Epithelial cell of prostate (primary cell): ENCODE measurements at places on chromosomes 5 and 9.

DNA sequence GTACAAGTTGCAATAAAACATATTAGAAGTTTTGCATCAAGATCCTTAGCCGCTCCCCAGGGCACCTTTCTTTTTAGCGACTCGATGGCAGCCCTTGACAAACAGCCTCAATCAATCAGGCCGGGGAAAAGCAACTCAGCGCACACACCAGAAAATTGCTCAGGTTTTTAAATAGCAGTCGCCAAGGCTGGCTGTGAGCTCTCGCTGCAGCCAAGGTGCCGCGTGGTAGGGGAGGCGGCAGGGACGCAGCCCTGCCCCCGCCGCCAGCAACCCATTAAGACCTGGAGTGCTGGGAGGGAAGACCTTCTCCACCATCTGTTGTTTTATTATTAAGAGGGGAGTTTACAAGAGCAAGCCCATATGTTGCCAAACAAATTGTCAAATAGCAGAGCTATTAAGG lies 22.6 kb downstream of the ASS1 start:
- no peak for DNase-seq

DNA sequence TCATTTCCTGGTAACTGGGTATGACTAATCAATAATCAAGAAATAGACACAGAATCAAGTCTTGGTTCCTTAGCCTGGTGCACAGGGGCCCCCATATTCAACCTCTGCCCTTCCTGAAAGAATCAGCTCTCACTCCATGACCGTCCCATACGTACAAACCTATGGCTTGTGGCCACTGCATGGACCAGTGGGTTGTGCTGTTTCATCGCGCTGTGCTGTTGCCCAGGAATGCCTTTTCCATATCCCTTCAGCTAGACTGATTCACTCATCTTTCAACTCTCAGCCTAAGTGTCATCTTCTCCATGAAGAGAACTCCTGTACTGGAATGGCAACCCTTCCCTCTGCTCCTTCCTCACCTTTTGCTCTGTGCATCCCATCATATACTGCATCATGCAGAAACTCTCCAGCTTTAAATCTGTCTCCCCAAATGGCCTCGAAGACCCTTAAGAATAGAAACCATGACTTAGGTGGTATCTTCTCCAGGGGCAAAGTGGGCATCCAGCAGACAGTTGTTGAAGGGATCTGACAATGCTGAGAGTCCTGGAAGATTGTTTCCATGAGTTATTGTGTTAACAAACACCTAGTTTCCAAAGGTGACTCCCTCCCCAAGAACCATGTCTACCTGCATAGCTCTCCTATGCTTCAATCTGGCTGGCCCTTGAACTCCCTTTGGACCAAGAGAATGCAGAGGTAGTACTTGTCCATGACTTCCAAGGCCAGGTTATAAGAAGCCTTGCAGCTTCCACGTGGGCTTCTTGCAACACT lies 180.8 kb downstream of the ACTL7B start:
- DNase-seq = no peak

- no peak for DNase-seq
Measured at GRCh38 chr5:146909255-146910068, 30.9 kb upstream of the PPP2R2B start.

DNA sequence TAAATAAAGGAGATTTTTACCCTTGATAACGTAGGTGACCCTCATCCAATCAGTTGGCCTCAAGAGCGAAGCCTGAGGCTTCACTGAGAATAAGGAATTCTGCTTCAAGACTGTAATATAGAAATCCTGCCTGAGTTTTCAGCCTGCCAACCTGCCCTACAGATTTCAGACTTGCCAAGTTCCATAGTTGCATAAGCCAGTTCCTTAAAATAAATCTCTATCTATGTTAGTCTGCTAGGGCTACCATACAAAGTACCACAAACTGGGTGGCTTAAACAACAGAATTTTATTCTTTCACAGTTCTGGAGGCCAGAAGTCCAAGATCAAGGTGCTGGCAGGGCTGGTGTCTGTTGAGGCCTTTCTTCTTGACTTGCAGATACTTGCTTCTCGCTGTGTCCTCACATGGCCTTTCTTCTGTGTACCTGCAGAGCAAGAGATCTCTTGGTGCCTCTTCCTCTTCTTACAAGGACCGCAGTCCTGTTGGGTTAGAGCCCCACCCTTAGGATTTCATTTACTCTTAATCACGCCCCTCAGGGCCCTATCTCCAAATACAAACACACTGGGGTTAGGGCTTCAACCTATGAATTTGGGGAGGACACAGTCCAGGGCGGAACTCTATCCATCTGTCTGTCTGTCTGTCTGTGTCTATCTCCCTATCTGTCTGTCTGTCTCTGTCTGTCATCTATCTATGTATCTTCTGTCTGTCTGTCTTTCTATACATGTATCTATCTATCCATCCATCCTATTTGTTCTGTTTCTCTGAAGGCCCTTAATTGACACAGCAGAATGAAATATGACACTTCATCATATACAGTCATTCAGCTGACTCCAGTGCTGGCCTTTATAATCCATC lies 17.0 kb upstream of the CMBL start:
- DNase-seq = no peak

DNA sequence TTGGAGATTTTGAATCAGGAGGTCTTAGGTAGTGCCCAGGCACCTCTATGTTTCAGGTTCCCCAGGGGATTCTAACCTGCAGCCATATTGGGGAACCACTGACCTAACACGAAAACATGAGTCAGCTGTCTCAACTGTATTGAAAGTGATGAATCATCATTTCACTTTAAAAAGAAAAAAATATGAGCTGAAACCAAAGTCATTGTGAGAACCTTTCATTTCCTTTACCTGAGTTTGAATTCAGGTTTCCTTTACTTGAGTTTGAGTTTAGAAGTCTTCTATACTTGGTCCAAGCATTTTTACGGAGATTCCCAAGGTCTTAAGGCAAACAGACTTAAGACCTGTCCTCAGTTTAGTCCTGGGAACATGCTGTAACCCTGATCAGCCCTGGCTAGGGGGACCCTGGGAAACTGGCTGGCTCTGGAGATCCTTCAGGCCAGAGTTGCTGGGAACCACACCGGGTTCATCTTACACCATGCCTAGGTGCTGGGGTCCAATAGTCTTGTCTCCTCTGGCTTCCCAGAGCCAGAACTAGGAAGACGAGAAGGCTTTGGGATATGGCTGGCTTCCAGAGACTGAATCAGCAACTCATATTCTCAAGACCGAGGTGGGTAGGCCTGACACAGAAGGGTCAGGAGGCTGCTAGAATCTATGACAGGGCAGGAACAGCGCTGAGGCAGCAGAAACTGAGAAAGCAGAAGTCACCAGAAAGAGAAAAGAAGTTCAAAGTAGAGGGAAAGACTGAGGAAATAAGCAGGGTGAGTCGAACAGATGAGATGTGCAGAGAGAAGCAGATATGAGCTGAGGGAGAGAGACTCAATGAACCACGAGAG lies 16.4 kb upstream of the PDCD1LG2 start:
- peak; percentile 88 for DNase-seq

DNA sequence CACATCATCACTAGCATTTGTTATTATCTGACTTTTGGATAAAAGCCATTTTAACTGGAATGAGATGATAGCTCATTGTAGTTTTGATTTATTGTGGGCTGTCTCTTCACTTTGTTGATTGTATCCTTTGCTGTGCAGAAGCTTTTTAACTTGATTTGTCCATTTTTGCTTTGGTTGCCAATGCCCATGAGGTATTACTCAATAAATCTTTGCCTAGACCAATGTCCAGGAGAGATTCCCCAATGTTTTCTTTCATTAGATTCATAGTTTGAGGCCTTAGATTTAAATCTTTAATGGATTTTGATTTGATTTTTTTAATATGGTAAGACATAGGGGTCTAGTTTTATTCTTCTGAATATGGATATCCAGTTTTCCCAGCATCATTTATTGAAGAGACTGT lies 28.8 kb upstream of the SMARCA2 start:
- DNase-seq = no peak

DNA sequence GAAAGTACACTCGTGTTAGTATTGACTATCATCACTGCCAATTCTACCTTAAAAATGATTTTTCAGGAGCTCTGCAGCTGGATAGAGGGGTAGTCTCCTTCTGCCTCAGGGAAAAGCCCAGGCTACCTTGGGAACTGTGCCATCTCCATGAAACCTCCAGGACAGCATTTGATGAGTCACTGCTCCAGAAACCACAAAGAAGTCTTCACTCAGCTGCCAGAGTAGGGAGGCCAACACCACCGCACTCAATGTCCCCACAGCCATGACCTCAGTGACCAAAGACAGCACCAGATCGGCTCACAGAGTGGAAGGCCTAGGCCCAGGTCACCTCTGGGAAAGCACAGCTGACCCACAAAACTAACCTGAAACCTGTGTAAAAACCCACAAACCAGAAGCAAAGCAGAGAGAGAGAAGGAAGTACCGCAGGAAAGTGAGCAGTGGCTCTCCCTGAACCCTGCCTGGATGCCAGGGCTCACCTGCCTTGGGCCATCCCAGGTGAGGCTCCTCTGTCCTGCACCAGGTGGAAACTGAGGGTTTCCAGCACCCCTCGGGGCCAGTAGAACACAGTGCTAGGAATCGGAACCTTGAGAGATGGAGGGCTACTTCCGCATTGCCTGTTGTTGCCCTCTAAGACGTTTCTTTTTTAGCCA lies 30.0 kb downstream of the S1PR3 start:
- DNase-seq = peak; percentile 26

DNA sequence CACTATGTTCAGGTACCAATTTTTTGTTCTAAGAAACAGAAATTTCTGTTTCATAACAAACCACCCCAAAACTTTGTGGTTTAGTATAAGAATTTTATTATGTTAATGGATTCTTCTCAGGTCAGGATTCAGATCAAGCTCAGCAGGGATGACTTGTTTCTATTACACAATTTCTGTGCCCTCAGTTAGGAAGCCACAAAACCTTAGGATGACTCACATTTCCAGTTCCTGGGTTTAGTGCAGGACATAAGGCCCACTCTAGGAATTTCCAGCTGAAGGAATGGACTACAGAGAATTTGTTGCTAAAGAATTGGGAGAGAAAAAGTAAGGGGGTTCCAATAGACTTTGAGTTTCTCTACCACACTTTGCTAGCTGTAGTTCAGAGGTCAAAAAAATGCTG lies 629.3 kb downstream of the ANXA1 start:
- DNase-seq = peak; percentile 56

GRCh38 chr5:55429221-55429612 lies 105.5 kb downstream of the PLPP1 start:
- DNase-seq = no peak

DNA sequence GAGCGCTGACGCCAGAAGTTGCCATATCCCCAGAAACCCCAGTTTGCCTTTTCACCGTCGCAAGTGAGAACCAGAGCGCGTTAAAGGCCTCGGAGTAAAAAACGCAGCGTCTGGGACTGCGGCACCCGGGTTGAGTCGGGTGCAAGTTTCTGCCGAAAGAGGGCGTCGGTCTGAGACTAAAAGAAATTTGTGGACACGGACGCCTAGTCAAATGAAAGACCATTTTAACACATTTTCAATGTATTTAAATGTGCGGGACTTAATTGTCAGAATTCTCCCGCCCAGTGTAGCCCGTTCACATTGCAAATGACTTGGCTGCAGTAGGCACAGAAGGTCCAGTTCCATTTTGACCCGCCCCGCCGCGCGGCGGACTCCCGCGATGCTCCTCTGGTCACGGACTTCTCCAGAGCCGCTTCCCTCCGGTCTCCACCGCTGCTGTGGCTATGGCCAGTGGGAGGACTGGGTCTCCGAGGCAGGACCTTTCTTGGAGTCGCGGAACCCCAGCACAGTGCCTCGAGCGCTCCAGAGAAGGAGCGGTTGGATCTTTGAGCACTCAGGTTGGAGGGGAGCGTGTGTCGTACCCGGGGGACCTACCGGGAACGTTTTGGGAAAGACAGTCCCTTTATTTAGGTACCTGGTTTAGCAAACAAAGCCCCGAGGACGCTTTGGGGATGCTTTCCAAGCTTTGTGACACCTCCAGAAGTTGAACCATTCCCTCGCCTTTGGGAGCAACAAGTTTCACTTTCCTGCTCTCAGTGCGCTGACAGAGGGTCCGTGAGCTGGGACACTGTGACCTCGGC lies 1.2 kb upstream of the NPR3 start:
- peak; percentile 12 for DNase-seq

DNA sequence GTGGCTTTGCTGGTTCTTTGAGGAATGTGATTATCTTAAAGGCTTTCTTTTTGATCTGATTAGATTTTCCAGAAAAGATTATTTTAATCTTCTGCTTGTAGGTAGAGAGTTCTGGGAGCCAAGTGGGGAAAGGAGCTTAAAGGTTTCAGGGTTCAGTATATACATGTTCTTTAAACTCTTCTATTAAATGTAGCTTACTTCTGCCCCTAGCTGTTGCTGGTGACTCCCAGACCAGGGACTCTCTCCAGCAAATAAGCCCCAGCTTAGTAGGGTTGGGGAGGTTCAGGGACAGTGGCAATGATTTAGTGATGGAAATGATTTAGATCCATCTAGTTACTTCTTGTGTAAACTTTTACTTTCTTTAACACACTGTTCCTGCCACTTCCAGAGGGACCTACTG lies 72.2 kb downstream of the SLC12A2 start:
- DNase-seq = no peak

- DNase-seq = no peak
Measured at GRCh38 chr5:116861097-116861496, 286.5 kb upstream of the SEMA6A start.

DNA sequence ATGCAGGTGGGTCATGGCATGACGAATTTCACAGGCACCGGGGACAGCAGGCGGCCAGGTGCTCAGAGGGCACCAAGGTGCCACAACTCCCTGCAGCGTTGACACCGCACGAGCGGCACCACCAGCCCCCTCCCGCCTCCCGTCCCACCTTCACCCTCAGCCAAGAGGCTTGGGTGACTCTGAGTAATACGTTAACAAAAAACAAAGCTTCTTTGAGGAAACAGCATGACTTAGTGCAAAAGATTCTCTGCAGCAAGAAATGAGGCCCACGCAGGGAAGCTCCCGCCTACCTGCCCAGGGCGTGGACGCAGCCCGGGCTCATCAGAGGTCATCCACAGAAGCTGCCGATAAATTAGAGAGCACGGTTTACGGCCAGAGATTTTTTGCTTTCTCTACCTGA lies 4.1 kb downstream of the TMEM250 start:
- no peak for DNase-seq

DNA sequence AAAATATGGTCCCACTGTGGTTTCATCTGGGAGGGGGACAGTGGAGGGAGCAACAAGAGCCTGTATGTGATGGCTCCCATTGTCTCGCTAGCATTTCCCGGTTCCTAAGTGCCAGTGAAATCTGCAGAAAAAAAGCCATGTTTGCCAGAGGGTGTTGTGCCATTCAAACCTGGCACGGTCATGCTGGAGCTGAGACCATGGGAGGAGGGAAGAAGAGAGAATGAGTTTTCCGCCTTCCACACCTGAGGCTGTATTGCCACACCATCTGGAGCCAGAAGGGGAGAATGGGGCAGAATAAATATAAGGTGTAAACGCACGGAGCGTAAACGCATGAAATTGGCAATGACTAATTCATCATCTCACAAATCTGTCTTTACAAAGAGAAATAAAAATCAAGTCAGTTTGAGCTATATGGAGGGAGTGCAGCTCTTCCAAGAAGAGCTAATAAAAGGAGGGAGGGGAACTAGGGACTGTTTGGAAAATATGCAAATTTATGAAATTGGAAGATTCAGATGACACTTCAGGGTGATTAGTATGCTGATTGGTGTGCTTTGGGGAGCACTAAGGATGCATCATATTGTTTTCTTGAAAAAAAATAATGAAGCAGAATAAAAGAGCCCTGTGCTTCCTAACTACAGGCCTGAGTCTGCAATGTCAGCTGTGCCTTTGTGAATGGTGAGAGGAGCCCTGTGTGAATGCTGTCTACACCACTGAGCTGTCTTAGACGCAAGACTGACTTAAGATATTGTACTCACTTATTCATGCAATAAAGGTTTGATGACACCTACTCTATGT lies 237.9 kb downstream of the NSG2 start:
- DNase-seq = no peak

GRCh38 chr9:83339435-83339834 lies 198.8 kb downstream of the FRMD3 start:
- no peak for DNase-seq

GRCh38 chr9:128391956-128392301 lies 20.8 kb downstream of the URM1 start:
- no peak for DNase-seq
